ENCODE measurements at places on chromosomes 16 and 17.
A peak's percentile ranks its signal among the peaks of the same experiment; 100 is the strongest.

- DNase-seq: no peak
Measured at GRCh38 chr17:81609541-81610311, 27.2 kb downstream of the NPLOC4 start.

- no peak for DNase-seq
Measured at GRCh38 chr17:68304706-68305105, 13.4 kb downstream of the ARSG start.

GRCh38 chr17:65055708-65056638, 567 bp downstream of the GNA13 start:
- DNase-seq: peak; percentile 57

GRCh38 chr16:80527297-80527696, 13.5 kb upstream of the DYNLRB2 start:
- peak; percentile 17 for DNase-seq

DNA sequence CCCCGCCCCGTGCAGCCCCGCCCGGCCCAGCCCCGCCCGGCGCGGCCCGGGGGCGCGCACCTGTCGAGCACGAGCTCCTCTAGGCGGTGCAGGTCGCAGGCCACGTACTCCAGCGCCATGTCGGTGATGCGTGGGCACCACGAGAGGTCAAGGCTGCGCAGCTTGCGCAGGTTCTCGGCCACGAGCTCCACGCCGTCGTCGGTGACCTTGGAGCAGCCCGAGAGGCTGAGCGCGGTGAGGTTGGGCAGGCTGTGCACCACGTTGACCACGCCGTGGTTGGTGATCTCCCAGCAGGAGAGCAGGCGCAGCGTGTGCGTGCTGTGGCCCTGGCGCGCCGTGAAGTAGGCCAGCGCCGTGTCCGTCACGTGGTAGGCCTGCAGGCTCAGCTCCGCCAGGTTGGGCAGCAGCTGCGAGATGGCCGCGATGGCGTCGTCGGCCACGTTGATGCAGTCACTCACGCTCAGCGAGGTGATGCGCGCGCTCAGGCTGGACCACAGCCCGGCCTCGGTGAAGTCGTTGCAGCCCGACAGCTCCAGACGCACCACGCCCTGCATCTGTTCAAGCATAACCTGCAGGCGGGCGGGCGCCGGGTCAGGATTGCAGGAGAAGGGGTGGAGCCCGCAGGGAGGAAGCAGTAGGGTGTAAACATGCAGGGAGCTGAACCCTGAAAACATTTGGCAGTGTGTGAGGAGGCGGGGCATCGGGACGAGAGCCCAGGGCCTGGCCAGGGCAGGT, 5.3 kb upstream of the WDR24 start:
- no peak for DNase-seq

DNA sequence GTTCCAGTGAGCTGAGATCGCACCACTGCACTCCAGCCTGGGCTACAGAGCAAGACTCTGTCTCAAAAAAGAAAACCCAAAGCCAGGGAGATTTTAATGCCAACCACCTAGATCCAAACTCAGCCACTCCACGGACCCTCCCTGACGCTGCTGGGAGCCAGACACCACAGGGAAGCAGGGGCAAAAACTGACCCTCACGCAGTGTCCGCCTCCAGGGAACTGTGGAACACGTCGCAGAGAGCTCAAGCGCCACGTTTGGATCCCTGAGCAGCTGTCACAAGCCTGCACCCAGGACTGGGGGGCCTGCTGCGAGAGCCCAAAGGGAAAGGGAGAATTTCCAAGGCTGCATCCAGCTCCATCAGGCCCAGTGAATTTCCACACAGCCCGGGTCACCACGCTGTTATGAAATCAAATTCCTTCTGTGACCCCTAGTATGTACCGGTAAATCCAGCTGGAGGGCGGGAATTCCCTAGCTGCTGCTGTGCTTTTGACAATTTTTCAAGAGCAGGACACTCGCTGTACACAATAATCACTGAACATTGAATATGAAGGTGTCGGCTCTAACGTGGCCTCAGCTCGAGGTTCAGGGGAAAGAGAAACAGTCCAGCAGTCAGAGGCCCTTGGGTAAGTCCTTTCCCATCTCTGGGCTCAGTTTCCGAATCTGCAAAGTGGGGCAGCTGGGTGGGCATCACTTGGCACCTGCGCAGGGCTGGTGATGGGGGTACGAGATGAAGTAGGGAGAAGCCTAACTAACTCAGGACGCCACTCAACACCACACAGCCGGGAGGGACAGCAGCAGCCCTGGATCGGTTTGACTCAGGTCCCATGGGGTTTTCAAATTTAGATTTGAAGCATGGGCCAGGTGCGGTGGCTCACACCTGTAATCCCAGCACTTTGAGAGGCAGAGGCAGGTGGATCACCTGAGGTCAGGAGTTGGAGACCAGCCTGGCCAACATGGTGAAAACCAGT, 8.6 kb downstream of the CARHSP1 start:
- DNase-seq: no peak
